ENCODE measurements at places on chromosomes 6 and 20.

DNA sequence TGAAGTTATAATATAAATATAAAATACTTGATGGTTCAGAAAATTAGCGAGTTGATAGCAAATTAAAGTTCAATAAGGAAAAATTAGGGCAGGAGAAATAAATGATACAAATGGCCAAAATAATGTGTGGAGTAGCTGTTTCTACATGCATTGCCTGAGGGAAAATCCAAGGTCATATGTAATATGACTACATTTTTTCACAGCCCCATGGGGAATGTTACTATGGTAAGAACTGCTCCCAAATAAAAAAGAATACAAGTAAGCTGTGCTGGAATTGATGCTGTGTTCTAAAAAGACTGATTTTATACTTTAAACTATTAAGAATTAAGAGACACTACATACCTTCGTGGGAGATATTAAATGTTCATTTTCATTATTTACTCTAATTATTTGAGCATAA, 34.1 kb downstream of the MEI4 start:
- no peak for DNase-seq

DNA sequence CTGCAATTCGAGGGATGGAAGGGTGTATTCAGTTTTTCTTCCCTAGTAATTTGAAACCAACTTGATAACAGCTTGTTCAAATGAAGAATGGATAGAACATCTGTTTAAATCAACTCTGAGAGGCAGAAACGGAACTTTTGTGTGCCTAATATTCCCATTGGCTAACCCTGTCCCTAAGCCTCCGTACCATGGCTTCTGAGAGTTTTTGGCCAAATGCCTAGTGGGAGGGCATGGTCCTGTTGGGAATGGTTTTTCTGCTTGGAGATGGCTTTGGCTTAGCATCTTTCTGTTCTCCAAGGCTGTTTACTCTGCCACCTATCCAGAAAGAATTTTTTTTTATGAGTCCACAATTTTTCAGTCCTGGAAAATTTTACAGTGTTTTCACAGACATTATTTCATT, 126.7 kb upstream of the MLIP start:
- DNase-seq, result no peak

DNA sequence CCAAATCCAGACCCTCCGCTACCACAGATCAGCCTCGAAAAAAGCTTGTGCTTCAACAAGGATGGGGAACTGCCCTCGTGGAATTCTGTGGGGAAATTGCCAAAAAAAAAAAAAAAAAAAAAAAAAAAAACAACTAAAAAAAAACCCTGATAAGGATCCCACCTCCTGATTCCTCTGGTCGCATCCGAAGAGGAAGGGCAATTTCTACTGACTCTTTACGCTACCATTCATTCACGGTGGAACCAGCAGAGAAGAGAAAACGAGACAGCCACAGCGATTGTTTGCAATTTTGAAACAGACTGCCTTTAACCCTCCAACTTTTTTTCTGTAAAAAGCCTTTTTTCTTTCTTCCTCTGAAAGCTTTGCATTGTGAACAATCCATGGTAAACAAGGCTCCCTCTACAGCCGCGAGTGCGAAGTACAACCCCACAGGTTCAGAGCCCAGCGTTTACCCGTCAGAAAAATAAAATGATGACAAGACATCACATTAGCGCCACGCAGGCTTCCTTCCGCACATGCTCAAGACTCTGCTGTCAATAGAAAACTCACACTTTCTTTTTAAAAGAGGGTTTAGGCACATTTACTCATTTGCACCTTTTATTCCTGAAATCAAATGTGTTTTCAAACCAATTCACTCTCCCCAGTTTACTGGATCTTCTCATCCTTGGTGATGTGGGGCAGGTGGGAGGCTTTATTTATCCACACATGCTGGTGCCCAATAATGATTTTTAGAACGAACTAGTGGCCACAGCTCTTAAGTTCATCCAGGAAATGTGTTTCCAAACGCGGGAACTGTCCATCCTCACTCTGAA, 100.0 kb downstream of the NOL4L start:
- DNase-seq, result peak; percentile 39

DNA sequence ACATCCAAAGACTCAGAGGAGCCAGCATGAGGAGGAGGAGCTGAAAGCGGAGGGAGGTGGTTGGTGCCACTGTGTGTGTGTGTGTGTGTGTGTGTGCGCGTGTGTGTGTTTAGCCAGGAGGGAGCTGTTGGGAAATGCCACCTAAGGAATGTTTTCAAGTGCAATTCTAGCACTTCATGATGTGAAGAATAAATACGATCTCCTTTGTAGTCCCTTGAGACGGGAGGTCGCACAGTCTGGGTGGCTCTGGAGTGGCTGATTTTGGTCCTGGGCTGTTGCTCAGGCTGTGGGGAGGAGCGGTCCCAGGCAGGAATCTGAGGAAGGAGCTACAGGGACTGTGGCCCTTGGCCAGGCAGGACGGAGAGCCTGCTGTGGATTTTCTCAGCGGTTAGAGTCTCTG, 93.7 kb downstream of the PPP1R14C start:
- DNase-seq, result no peak

GRCh38 chr6:43181942-43182860, at the start of gene CUL9:
Gene CUL9, plus strand, starts transcription at chr6:43182196. Its CDS starts 2,115 bp downstream, at chr6:43184311.
- peak; percentile 78 for DNase-seq

- DNase-seq, result no peak
Measured at GRCh38 chr6:74070711-74071110, 374.7 kb downstream of the CD109 start.

GRCh38 chr6:71258078-71258866, 30.3 kb upstream of the OGFRL1 start:
- DNase-seq, result no peak

DNA sequence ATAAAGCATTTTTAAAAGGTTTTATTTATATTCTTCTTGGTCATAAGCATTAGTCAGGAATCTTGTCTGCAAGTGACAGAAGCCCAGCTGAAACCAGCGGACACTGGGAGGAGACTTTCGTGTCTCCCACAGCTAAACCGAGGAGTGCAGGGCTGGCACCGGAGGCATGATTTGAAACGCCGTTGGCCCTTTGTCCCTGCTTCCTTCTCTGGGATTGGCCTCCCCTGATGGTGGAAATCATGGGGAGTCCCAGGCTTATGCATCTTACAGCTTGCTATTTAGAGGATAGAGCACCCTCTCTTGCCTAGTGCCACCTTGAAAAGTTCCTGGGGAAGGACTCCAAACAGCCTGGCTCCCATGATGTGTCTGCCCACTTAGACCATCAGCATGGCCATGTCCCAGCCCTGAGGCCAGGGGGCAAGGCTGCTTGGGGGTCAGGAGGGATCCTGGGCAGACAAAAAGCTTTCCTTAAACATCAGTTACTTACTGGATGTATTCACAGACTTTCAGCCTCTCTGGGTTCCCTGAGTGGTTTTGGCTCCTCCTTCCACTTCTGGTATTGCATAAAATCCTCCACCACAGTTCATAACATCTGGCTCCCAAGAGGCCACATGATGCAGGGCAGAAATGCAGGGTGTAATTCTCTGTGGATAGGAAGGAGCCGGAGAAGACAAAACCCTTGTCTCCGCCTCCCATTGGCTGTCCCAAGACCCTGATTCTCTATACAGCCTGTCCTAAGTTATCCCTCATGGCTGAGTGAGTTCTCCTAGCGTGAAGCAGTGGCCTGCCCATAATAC, 49.3 kb upstream of the INSM1 start:
- DNase-seq, result no peak

- no peak for DNase-seq
Measured at GRCh38 chr6:147547369-147547902, 38.9 kb downstream of the SAMD5 start.

- no peak for DNase-seq
Measured at GRCh38 chr6:136750696-136751521, 41.4 kb downstream of the MAP3K5 start.

DNA sequence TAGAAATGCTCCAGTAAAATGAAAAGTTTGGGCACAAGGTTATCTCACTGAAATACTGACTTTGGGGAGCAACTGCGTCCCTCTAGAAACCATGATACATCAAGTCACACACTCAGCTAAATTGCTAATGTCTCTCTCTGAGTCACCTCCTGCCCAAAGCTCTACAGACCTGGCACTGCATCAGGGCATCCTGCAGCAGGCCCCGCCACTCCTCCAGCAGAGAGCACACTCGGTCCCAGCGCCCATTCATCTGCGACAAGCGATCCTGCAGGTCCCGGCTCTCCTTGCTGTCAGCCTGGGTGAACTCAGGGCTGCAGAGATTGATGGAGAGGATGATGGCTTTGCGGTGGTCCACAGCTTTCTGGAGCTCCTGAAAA, 329.0 kb downstream of the ESR1 start:
- peak; percentile 83 for DNase-seq

DNA sequence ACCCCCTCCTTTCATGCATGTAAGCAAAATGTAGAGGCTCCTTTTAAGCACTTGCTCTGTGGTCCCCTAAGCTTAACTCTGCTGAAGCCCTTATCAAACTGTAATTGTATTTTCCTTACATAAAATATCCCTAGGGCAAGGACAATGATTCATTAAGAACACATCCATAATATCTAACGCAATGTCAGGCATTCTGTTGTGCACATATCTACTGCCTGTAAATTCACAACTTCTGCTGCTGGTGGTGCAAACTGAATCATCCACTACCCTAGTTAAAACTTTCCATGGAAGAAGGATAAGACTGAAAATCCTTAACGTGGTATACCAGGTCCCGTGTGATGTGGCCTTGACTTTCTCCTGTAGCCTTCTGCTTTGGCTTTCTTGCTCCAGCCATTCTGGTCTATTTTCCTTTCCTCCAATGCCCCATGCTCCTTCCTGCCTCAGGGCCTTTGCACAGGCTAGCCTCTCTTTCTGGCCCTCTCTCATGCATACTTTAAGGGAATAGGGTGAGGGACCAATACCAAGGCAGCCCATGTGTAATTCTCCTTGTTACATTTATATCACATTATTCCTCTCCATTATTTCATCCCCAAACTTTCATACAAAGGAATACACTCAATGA, 113.6 kb upstream of the ZFP64 start:
- DNase-seq, result no peak

DNA sequence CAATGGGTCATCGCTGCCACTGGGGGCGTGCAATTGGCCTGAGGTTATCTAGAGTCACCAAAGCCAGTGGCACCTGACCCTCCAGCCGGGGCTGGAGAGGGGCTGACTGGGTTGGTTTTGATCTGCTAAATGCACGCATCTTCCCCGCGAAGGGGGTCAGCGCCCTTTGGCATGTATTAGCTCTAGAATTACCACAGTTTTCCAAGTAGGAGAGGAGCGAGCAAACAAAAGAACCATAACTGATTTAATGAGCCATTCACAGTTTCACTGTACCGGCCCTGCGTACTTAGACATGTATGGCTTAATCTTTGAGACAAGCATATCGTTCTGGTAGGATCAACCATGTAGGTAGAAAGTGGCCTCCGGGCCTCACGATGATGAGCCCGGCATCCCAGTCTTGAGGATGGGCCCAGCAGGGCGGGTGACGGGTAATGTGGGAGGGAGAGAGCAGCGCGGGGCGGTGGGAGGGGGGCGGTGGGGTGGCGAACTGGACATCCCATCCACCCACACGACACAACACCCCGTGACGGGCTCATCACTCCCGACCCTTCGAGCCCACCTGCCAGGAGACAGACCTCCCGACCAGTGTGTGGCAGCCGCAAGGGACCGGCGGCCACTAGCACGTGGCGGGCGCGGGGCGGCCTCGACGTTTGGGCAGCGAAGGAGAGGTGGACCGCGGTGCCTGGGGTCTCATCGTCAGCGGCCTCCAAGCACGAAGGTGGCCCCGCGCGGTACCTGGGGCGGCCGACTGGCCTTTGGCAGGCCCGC, 1957.5 kb upstream of the DEFB115 start:
- no peak for DNase-seq

GRCh38 chr20:17601957-17602356, 32.1 kb downstream of the DSTN start:
- no peak for DNase-seq

DNA sequence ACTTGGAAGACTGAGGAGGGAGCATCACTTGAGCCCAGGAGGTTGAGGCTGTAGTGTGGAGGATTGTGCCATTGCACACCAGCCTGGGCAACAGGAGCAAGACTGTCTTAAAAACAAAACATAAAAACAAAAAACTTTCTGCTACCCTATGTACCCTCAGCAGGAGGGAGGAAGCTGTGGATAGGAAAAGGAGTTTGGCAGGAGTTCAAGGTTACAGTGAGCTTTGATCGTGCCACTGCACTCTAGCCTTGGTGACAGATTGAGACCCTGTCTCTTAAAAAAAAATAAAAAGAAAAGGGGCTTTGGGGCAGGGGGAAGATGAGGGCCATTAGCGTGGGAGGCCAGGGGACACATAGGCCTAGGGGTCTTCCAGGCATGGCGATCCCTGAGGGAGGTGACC, 135.7 kb downstream of the DHX35 start:
- DNase-seq, result no peak

- DNase-seq, result no peak
Measured at GRCh38 chr6:12344961-12345693, 55.0 kb downstream of the EDN1 start.

- no peak for DNase-seq
Measured at GRCh38 chr20:47669927-47670890, 115.1 kb downstream of the SULF2 start.

- DNase-seq, result no peak
Measured at GRCh38 chr20:15556869-15557268, 1016.4 kb downstream of the KIF16B start.

DNA sequence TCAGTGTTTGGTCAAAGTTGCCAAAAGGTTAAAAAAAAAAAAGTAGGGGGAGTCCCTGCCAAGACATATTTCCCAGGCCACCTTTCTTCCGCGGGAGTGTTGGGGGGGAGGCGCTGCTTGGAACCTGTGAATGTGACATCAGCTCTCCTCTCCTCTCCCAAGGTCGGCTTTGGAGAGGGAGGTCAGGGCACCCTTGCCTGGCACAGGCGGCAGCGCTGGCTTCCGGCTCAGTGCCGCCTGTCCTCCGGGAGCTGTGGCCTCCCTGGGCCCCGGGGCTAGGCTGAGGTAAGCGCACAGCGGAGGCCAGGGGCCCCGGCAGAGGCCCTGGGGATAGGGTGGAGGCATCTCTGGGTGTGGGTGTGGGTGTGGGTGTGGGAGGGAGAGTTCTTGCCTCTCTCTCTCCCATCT, 1.9 kb upstream of the EDN1 start:
- DNase-seq, result no peak

DNA sequence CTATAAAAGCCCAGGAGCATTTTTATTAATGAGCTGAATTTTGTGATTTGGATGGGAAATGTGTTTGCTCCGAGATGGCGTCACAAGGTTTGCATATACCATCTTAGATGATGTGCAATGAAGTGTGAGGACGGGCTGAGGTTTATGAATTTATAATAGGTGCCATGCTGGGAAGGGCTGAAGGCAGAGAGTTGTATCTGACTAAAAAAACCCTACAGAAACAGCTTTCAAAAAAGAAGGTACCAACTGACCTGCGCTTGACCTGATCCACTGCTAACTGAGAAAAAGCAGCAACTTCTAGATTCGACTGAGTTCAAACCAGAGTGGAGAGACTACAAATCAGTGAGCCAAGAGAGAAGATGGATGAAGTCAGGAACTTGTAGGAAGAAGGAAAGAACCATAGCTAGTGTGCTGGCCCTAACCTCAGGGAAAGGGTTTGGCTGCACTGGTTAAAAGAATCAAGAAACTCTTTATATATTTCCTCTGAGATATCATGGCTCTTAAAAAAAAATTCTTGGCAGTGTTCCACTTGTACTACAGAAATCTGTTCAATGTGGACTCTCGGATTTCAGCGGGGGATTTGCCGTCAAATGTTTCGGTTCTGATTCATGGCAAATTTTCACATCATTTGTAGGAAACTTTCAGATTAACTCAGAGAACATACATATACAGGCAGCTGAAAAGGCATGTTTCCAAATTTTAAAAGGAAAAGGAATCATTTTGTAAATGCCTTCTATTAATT, 56.5 kb upstream of the HDGFL1 start:
- DNase-seq, result no peak
